ENCODE measurements at places on chromosomes 6 and 20. TPM values are rescaled to one million over a fixed set of nuclear protein-coding genes. Genes with fewer than 3 reads are reported as not detected.

PCSK2 gene
- total RNA-seq, result not detected

GABRR1 gene
- total RNA-seq, result not detected

HSPA12B gene
- 64.8 TPM for total RNA-seq

TUBB2B gene
- total RNA-seq, result not detected

GHRH gene
- total RNA-seq, result not detected

Measured in ascending aorta (tissue), 2 donors.